Daoy (cell line): ENCODE measurements at places on chromosomes 2 and 18. TPM values are rescaled to one million over a fixed set of nuclear protein-coding genes. Genes with fewer than 3 reads are reported as not detected.
A peak's percentile ranks its signal among the peaks of the same experiment; 100 is the strongest.

The EPB41L3 gene
- total RNA-seq, result 34.2 and 64.6 TPM in 2 replicates

The POTEI gene
- 0.06 and 0.40 TPM in 2 replicates for total RNA-seq

The NAB1 gene
- total RNA-seq, result 47.6 and 51.0 TPM in 2 replicates

The CLEC4F gene
- total RNA-seq, result not detected in 2 replicates

The AGXT gene
- not detected in 2 replicates for total RNA-seq

The ARHGAP15 gene
- total RNA-seq, result 0.51 and 1.4 TPM in 2 replicates

The CD8B2 gene
- total RNA-seq, result not detected in 2 replicates

GRCh38 chr2:177283906-177284305 is 19.4 kb upstream of the NFE2L2 start:
- DNase-seq, result no peak

DNA sequence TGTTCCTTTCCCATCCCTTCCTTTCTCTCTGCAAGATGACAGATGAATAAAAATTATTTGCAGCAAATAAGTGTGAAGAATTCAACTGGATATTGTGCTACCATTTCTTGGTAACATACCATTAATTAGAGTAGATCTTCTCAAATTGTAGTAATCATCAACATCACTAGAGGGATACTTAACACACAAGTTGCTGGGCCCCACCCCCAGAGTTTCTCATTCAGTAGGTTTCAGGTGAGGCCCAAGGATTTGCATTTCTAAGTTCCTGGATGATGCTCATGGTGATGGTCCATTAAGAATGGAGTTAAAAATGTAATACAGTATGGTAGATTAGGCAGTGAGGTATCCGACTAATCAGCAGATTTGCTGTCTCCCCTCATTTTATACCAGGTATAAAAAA is 594.0 kb downstream of the ERBB4 start:
- DNase-seq, result no peak

DNA sequence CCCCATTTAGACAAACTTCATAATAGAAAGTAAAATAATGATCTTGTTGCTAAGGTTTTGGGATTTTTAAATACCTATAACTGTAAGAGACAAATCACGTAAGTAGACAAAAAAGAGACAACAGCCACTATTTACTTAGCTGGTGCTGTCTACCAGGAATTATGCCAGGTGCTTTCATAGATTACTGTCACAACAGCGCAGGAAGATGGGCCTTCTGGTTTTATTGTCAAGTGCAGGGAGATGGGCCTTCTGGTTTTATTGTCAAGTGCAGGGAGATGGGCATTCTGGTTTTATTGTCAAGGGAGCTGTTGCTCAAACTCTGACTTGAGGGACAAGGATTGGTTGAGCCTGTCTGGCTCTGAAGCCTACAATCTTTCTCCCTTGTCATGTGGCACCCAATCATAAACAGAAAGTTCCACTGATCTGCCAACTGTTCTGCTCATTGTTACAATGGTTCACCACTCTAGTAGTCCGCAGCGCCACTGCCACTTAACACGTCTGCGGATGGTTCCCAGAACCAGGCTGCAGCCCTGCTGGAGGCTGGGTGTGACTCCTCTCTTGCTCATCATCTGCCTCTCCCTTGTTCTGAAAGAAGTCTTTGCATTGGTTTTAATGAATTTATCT is 95.0 kb downstream of the RNF144A start:
- peak; percentile 91 for DNase-seq

DNA sequence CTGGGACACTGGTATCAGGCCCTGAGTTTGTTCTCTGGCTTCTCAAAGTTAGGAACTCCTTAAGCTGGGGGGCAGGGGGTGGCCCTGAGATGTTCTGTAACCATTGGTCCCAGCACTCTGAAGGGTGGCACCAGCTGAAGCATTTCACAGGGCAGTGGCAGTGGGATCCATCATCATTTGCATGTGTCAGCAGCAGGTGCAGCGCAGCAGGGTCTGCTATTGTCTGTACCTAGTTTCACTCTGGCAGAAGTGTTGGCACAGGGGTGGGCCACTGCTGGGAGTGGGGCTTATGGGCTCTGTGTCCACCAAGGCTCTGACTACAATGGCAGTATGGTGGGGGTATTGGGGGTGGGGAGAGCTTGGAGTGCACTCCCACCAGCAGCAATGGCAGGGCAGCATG is 460.4 kb upstream of the ZNF804A start:
- DNase-seq, result no peak

DNA sequence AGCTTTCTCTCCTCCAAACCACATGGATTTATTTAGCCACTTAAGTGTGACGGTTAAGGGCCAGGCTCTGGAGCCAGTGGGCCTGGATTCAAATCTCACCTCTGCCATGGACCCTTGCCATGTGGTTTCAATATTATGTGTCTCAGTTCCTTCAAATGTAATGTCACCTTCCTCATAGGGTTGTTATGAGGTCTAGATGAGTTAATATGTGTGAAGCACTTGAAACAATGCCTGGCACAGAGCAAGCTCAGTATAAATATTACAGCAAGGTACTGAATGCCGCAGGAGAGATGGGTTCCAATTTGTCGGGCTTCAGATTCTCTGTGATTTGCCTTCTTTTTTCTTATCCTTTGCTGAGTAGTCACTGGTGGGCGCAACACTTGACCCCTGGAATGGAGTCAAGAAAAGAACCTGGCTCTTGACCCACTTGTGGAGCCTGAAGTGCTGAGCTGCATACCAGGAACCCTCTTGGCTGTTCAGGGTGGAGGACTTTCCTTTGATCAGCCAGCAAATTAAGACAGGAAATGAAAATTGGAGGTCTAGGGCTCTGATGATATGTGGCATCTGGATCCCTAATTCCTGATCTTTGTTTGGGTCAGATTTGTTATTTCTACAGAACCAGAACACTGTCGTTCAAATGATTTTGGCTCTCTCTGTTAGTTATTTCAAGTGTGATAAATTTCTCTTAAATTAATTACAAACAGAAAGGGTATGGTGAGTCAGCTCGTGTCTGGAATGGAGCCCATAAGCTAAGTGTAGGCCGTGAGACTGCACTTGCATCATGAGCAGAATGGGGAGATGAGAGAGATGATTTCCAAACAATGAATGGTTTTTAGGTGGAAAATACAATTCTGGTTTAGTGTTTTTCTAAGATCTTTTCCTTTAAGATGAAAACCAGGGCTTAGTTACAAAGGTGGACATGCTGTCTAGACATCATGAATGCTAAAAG is 293.0 kb downstream of the KCNS3 start:
- DNase-seq, result peak; percentile 16

GRCh38 chr2:47056374-47056773 is 98.7 kb downstream of the STPG4 start:
- DNase-seq, result no peak

GRCh38 chr2:222451224-222451674 is 26.9 kb downstream of the SGPP2 start:
- DNase-seq, result peak; percentile 36

GRCh38 chr2:71563872-71564271 is 110.5 kb downstream of the DYSF start:
- no peak for DNase-seq

GRCh38 chr18:35180455-35180854 is 60.4 kb upstream of the ZNF397 start:
- no peak for DNase-seq

- peak; percentile 48 for DNase-seq
Measured at GRCh38 chr2:1091895-1092585, 141.4 kb downstream of the SNTG2 start.

GRCh38 chr2:10753876-10754275 is 32.4 kb downstream of the ATP6V1C2 start:
- no peak for DNase-seq

DNA sequence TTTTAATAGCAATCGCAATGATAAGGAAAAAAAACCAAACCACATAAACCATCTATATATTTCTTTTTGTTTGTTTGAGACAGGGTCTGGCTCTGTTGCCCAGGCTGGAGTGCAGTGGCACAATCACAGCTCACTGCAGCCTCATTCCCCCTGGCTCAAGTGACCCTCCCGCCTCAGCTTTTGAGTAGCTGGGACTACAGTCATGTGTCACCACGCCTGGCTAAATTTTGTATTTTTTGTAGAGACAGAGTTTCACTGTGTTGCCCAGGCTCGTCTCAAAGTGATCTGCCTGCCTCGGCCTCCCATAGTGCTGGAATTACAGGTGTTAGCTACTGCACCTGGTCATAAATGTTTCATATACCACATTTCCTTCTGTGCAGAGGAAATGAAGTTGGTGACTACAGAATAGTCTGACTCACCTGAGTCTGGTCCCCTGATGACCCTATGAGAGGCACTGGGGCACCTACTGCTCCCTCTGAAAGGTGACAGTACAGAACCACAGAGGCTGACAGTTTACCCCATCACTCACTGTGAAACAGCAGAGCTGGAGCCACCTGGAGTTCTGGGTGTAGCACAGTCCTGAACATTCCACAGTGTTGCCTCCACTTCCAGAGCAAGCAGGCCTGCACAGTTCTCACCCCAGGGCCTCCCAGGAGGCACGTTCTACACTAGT is 183.7 kb upstream of the PXDN start:
- no peak for DNase-seq

GRCh38 chr2:99780276-99780675 is 290.5 kb upstream of the REV1 start:
- DNase-seq, result no peak
